ENCODE measurements at places on chromosomes 7 and 10.

- DNase-seq = no peak
Observed at GRCh38 chr7:102320601-102321350, 34.1 kb downstream of the SH2B2 start.

GRCh38 chr7:116783666-116784318 lies 78.6 kb upstream of the CAPZA2 start:
- no peak for DNase-seq

DNA sequence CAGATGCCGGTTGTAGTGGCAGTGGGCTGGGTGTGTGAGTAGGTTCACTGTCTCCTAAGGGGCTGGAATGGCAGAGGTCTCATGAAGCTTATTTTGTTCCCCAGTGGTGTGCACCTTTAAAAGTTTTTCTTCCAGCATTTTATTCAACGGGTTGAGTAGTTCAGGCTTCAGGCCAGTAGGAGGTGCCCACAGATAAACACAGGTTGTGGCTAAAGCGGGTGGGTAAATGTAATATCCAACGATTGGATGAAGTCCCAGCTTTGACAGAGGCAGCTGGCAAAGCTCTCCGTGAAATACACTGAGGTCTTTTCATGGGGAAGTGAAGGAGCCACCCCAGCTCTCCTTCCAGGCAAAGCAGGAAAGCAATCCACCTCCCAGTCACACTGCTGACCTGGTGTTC lies 339.8 kb upstream of the LRRTM3 start:
- no peak for DNase-seq

GRCh38 chr10:124566981-124567835 lies 105.6 kb downstream of the LHPP start:
- no peak for DNase-seq

GRCh38 chr7:40482845-40483244 lies 348.0 kb downstream of the SUGCT start:
- no peak for DNase-seq

DNA sequence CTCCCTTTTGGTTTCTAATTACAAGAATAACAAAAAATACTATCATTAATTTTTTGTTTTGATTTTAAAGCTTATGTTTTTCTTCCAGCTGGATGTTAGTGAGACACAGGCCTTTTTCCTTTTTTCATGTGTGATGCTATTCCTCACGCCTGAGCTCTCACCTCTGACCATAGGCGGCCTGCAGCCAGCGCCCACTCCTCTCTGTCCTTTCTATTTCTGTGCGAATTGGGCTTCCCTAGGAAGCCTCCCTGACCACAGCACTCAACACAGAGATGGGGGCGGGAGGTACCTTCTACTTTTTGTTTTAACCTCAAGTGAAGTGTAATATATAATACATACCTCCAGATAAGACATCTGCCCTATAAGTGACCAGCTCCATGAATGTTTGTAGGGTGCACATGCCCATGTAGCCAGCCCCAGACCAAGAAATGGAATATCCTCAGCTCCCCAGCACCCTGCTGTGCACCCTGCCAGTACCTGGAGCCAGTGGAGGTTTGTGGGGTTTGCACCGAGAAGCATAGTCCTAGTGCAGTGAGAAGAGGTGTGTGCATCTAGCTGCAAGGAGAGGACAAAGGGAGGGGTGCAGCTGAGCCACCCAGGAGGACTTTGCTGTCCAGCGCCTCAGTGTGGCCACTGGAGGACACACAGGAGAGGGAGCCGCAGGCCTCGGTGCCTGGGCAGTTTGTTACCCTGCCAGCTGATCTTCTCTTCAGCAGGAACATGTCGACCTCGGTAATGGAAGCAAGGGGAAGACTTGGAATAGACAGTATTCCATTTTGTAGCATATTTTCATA lies 38.5 kb downstream of the BNIP3 start:
- no peak for DNase-seq

DNA sequence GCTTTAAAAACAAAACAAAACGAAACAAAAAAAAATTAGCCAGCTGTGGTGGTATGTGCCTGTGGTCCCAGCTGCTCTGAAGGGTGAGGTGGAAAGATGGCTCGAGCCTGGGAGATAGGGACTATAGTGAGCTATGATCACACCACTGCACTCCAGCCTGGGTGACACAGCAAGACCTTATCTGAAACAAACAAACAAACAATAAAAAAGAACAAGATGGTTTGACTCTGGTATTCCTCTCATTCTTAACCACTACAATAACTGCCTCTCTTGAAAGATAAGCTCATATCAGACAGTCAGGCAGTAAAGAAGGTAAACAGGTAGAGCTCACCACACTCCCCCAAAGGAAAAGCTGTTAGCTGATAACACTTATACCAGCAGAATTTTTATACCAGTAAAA lies 14.1 kb upstream of the DUSP5 start:
- DNase-seq = no peak

- DNase-seq = no peak
Observed at GRCh38 chr7:44097064-44097932, 6.8 kb upstream of the AEBP1 start.

- no peak for DNase-seq
Observed at GRCh38 chr10:101691081-101691480, 3.9 kb downstream of the FBXW4 start.

DNA sequence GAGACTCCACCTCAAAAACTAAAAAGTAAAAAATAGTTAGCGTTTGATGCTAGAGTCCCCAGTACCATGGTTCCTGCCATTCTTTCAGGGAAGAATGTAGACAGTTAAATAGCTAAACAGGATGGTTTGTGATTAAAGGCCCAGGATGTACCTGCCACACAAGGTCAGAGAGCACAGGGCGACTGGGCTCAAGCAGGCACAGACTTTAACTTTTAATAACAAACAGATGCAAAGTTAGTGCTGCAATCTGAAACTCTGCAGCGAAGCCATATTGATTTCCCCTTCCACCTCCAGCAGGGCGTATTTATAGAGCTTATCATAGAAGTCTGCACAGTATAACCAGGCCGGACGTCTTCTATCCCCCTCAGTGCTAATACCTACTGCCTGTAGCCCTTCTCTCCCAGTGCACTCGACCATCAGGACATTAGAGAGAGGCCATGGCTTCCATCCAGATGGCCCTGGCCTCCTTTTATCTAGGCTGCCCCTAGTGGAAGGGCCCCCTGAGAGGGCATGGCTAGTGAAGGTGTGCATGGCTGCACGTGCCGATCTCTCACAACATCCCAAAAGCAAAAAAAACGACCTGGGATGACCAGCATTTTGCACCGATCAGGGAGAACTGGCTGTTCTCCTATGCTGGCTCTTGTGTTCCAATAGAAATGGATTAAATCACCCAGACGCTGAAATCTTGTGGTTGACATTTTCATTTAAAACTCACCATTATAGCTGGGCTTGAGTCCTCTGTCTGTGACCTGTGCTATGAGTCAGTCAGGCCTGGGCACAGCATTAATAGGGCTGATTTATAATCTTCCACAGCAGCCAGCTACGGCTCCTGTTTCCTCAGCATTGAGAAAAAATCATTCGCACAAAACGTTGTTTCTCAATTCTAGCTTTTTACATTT lies 7.6 kb upstream of the BAG3 start:
- DNase-seq = no peak

DNA sequence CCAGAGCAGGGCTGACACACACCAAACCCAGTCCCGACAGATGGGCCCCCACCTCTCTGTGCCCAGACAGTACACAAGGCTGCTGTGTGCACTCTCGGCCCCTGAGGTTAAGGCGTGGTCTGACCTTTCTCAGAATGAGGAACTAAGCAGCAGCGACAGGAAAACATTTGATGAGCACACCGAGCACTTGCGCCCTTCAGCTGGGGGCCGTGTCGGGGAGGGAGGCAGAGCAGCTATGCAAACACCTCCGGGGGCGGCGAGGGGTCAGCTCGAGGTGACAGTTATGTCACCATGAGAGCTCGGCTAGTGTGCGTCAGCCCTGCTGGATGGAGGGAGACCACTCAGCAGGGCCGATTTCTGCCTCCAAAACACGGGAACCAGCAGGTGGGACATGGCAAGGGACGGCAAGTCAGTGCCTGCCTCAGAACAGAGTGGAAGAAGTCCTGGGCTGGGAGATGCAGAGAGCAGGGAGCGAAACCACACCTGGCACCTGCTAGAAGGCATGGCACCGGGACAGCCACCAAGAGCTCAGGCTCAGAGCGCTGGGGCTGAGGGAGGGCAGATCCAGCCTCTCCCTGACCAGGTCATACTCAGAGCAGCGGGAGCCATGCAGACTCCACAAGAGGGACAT lies 57.4 kb downstream of the CHST15 start:
- peak; percentile 11 for DNase-seq

DNA sequence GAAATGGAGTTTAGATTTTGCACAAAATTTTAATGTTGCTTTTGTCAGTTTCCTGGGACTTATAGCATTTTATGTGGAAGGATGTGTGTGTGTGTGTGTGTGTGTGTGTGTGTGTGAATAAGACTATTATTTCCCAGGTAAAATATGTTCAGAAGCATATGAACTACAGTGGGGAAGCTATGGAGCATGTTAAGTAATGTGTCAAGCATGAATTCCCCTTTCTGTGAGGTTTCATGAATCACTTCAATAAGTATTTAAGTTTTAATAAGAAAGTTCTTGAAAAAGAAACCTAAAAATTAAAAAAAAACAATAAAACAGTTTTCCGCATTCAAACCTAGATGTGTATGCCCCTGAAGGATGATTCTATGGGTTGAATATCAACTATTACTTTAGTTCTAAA lies 693 bp downstream of the CREB5 start:
- DNase-seq = no peak

GRCh38 chr10:119831656-119832055 lies 41.0 kb downstream of the MCMBP start:
- DNase-seq = no peak

DNA sequence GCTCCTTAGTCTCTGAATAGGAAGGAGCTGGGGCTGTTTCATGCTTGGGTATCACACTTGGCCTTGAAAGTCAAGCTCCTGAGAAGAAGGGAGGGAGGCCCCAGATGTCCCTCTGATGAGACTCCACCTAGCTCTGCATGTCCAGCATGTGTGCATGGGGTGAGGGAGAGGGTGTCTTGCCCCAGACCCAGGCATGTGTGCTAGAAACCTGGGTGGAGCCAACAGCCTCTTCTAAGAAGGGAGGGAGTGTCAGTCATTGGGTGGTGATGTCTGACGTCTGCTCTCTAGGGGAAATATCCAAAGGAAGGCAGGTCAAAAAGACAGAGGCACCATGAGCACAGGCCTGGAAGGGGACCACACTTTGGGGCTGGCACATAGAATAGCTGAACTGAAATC lies 159.0 kb downstream of the CDH23 start:
- no peak for DNase-seq

- DNase-seq = no peak
Observed at GRCh38 chr10:106493751-106494150, 670.8 kb downstream of the SORCS1 start.

GRCh38 chr10:45428611-45429510 lies 54.8 kb downstream of the ALOX5 start:
- no peak for DNase-seq

GRCh38 chr7:79988653-79989052 lies 146.0 kb upstream of the GNAI1 start:
- DNase-seq = no peak

GRCh38 chr10:52951824-52952223 lies 179.2 kb upstream of the MBL2 start:
- no peak for DNase-seq

GRCh38 chr10:12332572-12333379 lies 16.6 kb upstream of the CAMK1D start:
- DNase-seq = no peak

GRCh38 chr7:84105586-84105985 lies 89.0 kb downstream of the SEMA3A start:
- no peak for DNase-seq

DNA sequence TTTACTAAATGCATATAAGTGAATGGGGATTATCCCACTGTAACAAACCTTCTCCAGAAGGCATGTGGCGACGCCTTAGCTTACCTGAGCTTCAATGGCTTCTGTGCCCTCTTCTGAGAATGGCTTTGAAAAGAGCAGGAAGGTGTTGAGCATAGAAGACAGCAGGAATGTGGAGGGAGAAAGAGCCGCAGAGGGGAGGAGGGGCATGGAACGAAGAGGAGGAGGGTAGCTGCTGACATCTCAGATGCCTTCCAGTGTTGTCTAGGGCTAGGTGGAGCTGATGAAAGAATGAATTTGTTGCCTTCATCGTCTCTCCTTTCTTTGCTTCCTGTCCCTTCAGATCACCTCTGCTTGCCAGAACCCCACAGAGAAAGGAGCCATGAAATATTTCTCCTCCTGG lies 86.2 kb downstream of the ITIH5 start:
- DNase-seq = no peak

DNA sequence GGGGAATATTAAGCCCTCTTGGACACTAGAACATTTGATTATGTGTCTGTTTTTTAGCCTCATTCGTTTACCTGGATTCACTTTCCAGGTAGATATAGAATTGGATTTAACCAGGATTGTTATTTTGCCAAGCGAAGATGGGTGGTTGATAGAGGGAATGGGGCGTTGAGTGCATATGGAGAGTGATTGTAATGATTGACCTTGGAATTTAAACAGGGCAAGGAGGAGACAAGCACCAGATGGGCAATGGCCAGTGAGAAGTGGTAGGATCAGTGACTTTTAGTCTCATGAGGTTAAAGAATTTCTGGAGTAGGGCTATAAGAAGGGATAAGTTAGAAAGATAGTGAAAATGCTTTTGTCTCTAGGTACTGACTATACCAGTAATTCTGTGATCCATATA lies 211.2 kb upstream of the CSTF2T start:
- no peak for DNase-seq

- DNase-seq = no peak
Observed at GRCh38 chr10:98915911-98916310, 319.7 kb downstream of the HPSE2 start.

- no peak for DNase-seq
Observed at GRCh38 chr7:31957090-31957720, 113.0 kb downstream of the PDE1C start.

- no peak for DNase-seq
Observed at GRCh38 chr10:122543676-122544445, 16.7 kb upstream of the DMBT1 start.

DNA sequence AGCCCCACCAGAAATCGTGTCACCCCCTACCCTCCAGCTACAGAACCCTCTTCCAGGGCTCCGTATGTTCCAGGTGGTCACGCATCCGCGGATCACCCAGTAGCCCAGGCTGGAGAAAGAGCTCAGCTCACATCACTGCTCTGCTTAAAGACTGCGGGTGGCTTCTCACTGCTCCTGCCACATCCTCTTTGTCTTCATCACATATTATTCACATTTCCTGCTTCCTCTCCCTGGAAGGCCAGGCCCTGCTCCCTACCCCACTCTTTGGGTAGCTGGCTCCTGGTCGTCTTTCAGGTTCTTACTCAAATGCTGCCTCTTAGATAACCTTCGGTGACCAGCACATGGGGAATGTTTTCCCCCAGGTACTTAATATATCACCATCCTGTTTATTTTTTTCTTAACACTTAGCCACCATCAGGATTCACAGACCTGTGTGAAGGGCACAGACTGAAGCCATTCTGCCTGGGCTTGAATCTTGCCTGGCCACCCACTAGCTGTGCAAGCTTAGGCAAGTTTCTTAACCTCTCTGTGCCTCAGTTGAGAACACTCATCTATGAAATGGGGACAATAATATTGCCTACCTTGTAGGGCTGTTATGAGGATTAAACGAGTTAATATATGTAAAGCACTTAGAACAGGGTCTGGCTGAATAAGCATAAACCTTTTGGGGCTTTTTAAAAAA lies 307.8 kb downstream of the PRPF18 start:
- DNase-seq = no peak

All from activated T-cell treated with anti-CD3 and anti-CD28 coated beads for 48 hours (primary cell).